Stimulated activated CD4-positive, alpha-beta T cell treated with anti-CD3 and anti-CD28 coated beads, Interleukin-4, amount 100 ng/mL, for 1 hour (primary cell): ENCODE measurements at places on chromosomes 16 and 17.
A peak's percentile ranks its signal among the peaks of the same experiment; 100 is the strongest.

- no peak for DNase-seq
Measured at GRCh38 chr16:4090351-4090851, 25.8 kb downstream of the ADCY9 start.

- DNase-seq = no peak
Measured at GRCh38 chr17:28347261-28347891, 10.0 kb downstream of the POLDIP2 start.

GRCh38 chr17:76686538-76687297 is 24.0 kb downstream of the MXRA7 start:
- DNase-seq = no peak

GRCh38 chr16:73189136-73189535 is 141.2 kb upstream of the ZFHX3 start:
- DNase-seq = no peak

DNA sequence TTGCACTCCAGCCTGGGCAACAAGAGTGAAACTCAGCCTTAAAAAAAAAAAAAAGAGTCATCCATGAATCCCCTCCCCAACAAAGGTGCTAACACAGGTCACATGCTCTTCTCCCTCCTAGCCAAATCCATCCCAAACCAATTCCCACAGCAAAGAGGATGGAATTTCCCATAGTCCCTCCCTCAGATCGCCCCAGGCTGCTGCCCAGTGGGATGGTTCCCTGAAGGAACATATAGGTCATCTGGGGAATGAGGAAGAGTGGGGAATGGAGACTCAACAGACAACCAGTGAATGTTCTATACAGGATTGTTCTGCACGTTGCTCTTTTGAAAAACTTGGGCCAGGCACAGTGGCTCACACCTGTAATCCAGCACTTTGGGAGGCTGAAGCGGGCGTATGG is 18.2 kb downstream of the LGALS3BP start:
- DNase-seq = no peak

DNA sequence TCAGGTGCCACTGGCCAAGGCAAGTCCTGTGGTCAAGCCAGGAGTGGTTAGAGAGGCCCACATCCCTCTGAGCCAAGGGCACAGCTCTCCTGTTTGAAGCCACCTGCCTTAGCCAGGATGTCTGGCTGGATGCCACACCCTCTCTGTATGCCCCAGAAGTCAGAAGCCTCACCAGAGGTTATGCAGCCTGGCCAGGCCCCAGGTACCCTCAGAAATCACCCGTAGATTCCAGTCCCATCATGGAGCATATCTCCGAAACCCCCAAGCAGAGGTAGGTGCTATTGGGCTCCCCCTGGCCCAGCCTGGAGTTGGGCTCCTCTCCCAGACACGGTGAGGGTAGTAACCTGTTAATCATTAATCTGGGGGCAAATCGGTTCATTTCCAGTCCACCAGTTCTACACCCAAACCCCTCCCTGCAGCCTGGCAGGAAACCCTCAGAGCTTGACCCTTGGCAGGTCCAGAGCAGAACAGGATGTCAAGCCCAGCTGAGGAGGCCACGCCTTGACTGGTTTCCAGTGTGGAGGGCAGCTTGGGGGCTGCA is 60.6 kb upstream of the TMEM97 start:
- no peak for DNase-seq

DNA sequence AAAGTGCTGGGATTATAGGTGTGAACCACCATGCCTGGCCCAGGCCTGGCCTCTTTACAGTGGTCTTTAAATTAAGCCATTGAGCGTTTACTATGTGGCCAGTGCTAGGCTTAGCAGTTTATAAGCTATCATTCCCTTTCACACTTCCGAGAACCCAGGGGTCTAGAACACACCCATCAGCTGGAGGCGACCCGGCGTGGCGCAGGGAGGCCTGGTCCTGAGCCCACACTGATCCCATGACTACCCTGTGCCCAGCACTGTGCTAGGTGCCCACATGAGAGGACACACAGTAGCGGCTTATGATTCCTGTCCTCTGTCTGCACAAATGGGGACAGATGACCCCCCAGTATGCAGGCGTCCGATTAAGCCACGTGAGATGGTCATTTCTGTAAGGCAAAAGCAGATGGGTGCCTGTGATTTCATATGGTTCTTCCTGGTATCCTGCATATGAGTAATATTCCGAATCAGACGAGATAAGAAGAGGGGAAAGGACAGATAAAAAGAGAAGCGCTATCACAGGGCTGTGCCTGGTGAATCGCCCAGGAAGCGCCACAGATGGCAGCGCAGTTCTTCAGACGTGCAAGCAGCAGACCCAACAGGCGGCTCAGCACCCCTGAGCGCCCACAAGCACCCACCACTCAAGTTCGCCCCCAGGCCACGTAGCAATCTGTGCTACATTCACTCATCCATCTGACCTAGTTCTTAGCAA is 5.3 kb downstream of the OSGIN1 start:
- DNase-seq = no peak

GRCh38 chr16:79317521-79317920 is 283.0 kb downstream of the MAF start:
- DNase-seq = no peak

GRCh38 chr17:1648173-1648962 is 1.3 kb downstream of the RILP start:
- no peak for DNase-seq

GRCh38 chr17:19305761-19306159 is 56.8 kb downstream of the B9D1 start:
- no peak for DNase-seq

DNA sequence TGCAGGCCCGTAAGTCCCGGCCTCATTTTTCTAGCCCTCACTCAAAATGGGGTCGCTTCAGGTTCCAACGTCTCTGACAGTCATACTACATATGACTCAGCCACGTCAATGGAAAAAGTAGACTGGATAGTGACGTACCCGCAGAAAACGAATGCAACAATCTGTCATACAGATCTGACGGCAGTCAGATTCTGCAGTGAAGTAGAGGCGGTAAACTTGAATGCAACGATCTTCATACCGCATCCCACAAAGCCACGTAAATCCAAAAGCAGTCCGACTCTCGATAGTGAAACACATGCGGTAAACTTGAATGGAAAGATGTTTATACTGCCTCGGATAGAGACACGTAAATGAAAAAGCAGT is 38.4 kb upstream of the ARL4D start:
- DNase-seq = peak; percentile 43

DNA sequence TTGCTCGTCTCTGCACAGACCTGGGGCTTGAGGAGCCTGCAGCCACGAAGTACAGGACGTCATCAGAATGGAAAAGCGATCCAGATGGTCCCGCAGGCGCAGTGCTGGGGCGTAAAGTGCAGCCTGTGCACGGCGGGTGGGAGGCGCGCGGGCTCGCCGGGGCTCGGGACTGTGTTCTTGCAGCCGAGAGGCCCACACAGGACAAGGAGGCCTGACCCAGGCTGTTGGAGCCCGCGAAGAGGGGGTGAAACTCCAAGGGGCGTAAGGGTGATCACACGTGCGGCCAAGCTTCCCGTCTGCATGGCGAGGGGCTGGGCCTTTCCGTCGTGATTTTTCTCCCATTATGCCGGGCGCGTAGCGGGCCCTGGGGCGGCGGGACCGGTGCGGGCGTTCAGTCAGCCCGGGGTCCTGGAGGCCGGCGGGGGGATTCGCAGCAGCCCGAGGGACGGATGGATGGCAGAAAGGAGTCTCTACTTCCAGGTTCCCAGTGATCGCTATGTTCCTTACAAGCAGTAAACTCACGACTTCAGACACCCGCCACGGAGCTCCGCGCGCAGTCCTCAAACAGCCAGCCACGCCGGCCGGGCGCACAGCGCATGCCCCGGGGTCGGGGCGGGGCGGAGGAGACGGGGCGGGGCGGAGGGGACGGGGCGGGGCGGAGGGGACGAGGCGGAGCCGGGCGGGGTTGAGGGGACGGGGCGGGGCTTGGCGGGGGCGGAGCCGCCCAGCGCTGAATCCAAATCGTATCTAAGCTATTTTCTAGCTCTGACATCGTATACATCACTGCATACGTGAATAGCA is 141.0 kb upstream of the KCNJ18 start:
- DNase-seq = peak; percentile 83
